ENCODE measurements at places on chromosomes 11 and 22. TPM values are rescaled to one million over a fixed set of nuclear protein-coding genes. Genes with fewer than 3 reads are reported as not detected.

The OR56A1 gene
- total RNA-seq: not detected

The ATG2A gene
- total RNA-seq: 8.8 TPM

The VSIG10L2 gene
- total RNA-seq: not detected

The OR52I2 gene
- total RNA-seq: not detected

The RASL10A gene
- total RNA-seq: 0.73 TPM

The ARL2 gene
- total RNA-seq: 124 TPM

DNA sequence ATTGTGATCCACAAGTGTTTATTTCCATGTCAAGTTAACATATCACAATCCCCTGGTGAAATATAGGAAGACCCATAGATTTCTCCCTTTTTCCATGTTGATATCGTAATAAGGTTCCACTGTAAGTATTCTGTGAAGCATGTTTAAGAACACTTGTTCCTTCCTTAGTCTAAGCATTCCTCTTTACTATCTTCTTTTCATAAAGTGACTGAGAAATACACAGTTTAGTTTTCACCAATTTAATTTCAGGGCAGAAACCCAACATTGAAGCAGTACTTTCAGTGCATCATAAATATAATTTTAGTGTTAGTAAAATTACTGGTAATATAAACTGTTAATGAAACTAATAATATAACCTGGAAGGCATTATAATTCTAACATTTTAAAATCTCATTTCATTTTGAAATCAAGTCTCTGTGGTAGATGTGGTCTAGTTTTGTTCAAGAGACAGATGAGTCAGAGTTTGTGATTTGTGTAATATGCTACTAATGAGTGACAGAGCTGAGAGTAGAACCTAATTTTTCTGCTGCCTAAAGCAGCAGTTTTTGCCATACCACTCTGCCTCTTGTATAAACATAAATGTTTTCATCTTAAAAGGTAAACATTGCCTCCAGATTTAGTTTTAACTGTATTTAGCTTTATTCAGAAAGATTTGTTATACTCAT lies 79.4 kb downstream of the ATM start:
- DNase-seq: no peak

DNA sequence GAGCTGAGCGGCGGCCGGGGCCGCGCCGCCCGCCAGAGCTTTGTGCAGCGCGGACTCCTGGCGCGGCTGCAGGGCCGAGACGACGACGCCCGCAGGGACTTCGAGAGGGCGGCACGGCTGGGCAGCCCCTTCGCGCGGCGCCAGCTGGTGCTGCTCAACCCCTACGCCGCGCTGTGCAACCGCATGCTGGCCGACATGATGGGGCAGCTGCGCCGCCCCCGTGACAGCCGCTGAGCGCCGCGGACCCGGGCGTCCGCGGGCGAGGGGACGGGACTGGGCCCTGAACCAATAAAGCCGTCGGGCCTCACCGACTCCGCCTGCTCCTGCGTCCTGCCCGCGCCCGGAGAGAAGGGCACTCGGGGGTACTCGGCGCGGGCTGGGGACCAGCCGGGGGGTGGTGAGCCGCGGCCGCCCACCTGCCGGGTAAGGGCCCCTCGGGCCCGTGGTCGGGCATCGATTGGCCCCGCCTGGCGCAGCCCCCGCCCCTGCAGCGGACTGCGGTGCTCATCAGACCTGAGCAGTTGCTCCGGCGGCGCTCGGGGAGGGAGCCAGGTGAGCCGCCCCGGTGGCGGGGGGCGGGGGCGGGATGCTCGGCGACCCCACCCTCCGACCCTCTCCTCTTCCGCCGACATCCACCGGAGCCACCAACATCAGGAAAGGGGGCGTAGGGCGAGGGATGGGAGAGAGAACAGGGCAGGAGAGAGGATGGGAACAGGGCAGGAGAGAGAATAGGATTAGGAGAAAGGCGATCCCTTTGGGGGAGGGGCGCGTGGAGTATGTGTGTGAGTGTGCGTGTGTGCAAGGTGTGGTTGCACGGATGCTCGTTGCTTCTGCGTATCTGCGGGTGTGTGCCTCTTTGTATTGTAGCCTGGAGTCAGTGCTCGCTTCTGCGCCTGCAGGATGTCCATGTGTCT lies at the start of gene TMEM25:
Gene TMEM25, plus strand, starts transcription at position 510 of the 914 bp plus-strand sequence. CDS start 610 bp downstream, outside the sequence.
- DNase-seq: no peak

DNA sequence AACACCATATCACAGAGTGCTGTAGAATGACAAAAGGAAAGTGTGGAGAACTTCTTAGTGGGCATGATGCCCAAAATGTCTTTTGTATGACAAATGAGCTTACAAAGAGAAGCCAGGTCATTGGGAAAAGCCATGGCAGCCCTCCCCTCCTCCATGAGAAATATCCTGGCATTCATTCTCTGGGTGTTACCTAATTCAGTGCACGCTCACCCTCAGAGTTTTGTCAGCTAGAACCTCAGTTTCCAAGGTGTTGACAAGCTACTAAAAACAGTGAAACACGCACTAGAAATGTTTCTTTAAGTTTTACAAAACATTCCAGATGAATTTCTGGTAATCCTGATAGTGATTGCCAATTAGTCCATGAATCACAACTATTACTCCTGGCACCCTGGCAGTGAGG lies 105.4 kb upstream of the FSHB start:
- no peak for DNase-seq

DNA sequence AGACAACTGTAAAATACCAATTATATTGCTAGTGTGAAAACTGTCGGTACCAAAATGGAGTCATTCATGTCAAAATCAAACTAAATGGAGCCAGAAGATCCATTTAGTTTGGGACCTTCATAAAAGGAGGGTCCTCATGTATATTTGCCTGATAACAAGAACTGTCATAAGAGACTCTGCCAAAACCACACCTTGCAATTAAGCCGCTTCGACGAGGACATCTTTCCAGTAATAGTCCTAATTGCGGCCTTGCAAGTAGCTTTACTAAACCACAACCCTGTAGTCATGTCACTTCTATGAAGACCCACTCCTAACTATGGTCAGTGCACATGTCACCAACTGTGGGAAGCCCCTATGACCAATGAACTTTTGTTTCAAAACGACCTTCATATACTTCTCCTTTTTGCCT lies 9.4 kb downstream of the UBQLN3 start:
- DNase-seq: no peak

DNA sequence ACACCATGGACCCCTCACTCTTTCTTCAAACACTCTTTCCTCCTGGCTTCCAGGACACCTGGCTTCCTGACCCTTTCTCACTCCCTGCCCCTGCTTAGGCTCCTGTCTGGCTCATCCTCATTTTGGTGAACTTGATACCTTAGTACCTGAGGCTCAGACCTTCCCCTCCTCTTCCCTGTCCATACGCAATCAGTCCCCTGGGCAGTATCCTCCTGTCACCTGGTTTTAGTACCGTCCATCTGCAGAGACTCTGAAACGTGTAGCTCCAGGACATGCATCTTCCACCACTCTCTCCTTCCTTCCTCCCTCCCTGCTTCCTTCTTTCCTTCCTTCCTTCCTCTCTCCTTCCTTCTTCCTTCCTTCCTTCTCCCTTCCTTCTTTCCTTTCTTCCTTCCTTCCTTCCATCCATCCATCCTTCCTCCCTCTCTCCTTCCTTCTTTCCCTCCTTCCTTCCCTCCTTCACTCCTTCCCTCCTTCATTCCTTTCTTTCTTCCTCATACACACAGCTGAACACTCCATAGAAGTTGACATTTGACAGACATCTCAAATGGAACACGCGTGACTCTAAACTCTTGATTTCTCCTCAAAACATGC lies 1488.6 kb downstream of the TBC1D22A start:
- no peak for DNase-seq

- no peak for DNase-seq
Observed at GRCh38 chr11:115146425-115146824, 357.8 kb downstream of the CADM1 start.

DNA sequence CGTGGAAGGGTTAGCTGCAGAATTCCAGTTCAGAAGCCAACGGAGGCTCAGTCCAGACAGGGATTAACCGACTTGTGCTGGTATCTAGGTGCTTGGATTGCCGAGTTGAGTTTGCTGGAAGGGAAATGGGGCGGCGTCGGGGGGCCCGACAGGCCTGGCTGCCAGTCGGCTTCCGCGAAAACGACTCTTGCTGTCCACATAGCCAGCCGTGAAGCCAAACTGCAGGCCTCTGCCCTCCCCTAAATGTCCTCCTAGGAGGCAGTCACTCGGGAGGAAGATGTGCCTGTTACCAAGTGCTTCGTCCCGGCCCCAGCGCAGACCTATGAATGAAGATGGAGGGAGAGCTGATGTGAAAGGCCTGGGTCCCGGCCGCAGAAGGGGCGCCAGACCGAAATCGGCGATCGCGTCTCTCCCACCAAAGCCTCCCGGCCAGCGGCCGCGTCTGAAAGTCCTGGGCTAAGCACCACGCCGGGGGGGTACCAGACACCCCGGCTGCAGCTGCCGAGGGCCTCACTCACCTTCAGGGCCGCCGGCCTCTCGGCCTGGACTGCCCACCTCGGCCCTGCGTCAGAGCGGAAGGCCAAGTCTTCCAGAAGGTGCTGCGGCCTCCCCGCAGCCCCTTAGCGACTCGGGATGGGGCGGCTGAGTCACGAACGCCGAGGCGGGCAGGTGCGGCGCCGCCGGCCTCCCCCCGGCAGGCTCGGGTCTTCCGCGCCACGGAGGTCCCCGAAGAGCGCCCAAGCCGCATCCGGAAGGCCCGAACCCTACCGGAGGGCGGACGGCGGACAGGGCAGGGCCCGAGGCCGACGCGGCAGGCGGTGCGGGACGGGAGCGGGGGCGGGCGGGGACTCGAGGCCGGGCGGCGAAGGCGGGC lies 7.5 kb downstream of the DPAGT1 start:
- DNase-seq: no peak

DNA sequence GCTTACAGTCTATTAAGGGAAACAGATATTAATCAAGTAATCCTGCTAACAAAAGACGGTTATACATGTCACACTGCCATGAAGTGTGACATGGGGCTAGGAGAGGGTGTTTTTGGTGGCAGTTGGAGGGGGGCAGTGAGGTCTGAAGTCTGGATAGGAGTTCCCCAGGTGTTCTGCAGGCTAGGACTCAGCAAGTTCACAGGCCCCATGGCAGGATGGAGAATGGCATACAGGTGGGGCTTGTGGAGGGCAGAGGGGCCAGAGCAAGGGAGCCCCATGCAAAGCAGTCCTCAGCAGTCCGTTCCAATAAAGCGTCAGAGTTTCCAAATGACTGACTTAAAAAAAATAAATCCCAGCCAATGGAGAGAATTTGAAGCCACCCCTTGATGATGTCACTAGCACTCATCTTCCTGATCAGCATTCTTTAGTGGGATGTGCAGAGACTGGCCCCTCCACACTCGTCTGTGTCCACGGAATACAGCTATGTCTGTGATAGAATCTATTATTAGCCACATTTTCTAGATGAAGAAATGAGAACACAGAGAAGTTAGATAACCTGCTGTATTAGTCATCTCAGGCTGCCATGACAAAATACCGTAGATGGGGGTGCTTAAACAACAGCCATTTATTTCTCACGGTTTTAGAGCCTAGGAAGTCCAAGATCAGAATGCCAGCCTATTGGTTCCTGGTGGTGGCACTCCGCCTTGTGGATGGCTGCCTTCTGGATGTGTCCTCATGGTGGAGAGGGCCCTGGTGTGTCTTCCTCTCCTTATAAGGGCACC lies 32.6 kb downstream of the PRDM11 start:
- no peak for DNase-seq

DNA sequence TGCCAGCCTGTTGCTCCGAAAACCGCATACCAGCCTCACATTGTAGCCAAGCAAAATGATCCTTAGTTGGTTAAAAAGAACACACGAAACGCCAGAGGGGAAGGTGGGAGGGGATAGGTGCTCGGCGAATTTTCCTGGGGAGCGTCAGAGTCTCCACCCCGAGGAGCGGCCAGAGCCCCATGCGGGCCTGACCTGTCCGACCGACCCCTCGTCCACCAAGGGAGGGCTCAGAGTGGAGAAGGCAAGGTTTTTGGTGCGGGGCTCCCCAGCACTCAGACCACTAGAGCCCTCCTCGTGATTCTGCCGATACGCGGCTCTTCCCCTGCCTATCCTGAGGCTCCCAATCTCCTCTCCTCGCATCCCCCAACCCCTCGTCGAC lies 39.6 kb downstream of the DIXDC1 start:
- DNase-seq: no peak

DNA sequence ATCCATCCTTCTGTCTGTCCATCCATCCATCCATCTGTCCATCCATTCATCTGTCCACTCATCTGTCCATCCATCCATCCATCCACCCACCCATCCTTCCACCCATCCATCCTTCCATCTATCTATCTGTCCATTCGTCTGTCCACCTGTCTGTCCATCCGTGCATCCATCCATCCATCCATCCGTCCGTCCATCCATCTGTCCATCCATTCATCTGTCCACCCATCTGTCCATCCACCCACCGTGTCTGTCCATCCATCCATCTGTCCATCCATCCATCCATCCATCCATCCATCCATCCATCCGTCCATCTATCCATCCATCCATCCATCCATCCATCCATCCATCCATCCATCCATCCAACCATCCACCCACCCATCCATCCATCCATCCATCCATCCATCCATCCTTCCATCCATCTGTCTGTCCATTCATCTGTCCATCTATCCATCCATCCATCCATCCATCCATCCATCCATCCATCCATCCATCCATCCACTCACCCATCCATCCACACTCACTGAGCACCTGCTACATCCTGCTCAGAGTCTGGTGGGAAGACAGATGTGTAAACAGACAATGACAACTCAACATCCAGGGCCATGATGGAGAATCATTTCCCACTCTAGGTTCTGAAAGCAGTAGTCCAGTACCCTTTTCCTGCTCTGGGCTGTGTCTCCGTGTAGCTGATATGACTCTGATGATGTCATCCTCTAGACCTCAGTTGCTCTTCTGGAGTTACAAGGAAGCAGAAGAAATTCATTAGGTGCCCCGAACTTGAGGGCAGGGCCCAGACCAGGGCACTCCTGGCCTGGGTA lies 30.8 kb upstream of the MYEOV start:
- DNase-seq: no peak

DNA sequence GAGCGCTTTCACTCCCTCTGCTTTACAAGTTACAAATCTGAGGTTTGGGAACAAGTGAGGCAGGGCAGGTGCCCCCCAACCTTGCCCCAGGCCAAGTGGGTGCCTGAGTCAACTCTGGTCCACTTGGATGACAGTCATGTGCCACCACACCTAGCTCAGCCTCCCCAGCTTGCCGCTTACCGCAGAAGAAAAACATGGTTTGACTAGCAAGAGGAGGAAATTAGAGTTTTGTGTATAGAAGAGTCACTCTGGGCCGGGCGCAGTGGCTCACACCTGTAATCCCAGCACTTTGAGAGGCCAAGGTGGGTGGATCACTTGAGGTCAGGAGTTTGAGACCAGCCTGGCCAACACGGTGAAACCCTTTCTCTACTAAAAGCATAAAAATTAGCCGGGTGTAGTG lies 27.7 kb upstream of the CHKA start:
- no peak for DNase-seq

GRCh38 chr11:70433966-70434812 lies 35.9 kb downstream of the CTTN start:
- no peak for DNase-seq

- DNase-seq: no peak
Observed at GRCh38 chr11:32065865-32066629, 24.8 kb upstream of the RCN1 start.

- DNase-seq: no peak
Observed at GRCh38 chr11:2581151-2581930, 118.5 kb downstream of the KCNQ1OT1 start.

Measured in pulmonary artery endothelial cell (primary cell).